IMR-90 (cell line): ENCODE measurements at places on chromosomes 16 and 17.

GRCh38 chr17:1627182-1627981 lies 1.3 kb downstream of the SLC43A2 start:
- no peak for DNase-seq

GRCh38 chr17:66383333-66383732 lies 80.9 kb downstream of the PRKCA start:
- DNase-seq, result peak; percentile 96

GRCh38 chr17:5587438-5588032 lies 3.2 kb upstream of the NLRP1 start:
- peak; percentile 76 for DNase-seq

DNA sequence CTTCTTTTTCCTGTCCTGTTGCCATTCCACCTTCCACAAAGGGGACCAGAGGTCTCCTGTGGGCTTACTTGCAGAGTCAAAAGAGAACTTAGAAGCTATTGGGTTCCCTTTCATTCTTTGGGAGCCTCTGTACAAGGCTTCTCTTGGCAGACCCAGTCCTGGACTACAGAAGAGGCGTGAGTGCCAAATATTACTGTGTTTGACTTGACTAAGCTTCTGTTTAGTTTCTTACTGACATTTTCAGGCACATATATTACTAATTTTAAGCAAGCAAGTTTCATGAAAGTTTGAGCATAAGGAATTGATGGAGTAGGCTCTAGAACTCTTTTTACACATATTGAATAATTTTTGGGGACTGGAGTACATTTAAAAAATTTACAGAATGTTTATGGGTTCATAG lies 254.4 kb downstream of the HAPSTR1 start:
- DNase-seq, result no peak

- no peak for DNase-seq
These were observed 48.9 kb upstream of the DOC2B start for GRCh38 chr17:230395-230770.

GRCh38 chr17:44314031-44314430 lies 5.6 kb downstream of the RUNDC3A start:
- DNase-seq, result no peak
